Caco-2 (cell line): ENCODE measurements at places on chromosomes 3 and 15. TPM values are rescaled to one million over a fixed set of nuclear protein-coding genes. Genes with fewer than 3 reads are reported as not detected.

The CLRN1 gene
- total RNA-seq: not detected in 2 replicates

The PAQR9 gene
- not detected in 2 replicates for total RNA-seq

The ARIH1 gene
- total RNA-seq: 116 and 126 TPM in 2 replicates

The AMIGO3 gene
- not detected in 2 replicates for total RNA-seq

DNA sequence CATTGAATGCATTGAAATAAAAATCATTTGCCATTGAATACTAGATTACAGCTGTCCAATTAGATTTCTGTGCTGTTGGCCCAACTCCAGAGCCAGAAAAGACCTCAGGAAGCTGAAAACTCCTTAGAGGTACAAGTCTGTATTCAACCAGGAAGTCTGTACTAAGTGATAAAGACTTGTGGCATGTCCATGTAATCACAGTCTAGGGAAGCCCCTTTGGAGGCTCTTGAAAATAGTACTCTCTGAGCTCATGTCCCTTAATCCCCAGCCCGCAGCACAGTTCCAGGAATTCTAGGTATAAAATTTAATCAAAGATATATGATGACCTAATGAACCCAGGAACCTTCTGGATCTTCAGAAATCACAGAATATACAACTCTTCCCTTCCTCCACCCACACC is 279.4 kb downstream of the RSL24D1 start:
- no peak for DNase-seq
- H3K27me3 ChIP-seq: no peaks in the 10 kb centered on the region
- no peaks in the 10 kb centered on the region for H3K4me1 ChIP-seq
- no peak overlapping the region for H3K27ac ChIP-seq

DNA sequence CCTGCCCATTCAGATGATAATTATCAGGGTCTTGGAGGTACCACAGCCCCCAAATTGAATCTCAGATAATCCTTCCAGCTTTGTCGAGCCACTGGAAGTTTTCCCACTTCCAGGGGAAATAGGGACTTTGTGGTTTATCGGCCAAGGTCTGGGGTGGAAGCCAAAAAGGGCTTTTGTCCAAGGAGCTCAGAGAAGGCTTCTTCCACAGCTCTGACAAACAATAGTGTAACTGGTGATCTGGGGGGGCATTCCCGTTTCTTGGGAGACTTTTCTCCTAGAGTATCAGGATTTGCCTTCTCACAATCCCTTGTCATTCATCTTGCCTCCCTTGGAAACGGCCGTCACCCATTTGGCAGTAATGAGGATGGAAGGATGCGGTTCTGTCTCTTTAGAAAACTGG is 18.4 kb downstream of the SRGAP3 start:
- H3K27ac ChIP-seq: no peak overlapping the region
- no peak overlapping the region for H3K4me3 ChIP-seq
- H3K27me3 ChIP-seq: no peaks in the 10 kb centered on the region
- no peaks in the 10 kb centered on the region for H3K36me3 ChIP-seq
- DNase-seq: no peak

DNA sequence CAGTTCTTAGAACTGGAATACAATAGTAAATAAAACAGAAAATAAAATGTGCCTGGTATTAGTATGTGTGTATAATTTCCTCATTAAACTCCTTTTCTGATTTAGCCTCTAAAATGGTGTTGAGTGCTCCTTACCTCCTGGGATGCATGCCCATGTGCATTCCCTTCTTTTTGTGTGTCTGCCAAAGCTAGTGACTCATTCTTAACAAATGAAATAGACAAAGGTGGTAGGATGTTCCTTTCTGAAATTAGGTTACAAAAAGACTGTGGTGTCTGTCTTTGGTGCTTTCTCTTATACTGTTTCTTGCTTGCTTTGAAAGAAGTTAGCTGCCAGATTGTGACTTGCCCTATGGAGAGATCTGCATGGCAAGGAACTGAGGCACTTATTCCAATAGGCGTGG is 623.7 kb downstream of the GRM7 start:
- no peaks in the 10 kb centered on the region for H3K36me3 ChIP-seq
- H3K4me3 ChIP-seq: no peak overlapping the region

- H3K27ac ChIP-seq: no peak overlapping the region
- DNase-seq: no peak
- no peak overlapping the region for H3K4me3 ChIP-seq
- H3K27me3 ChIP-seq: no peaks in the 10 kb centered on the region; the same call in 1 of the 2 replicates
- H3K4me1 ChIP-seq: no peaks in the 10 kb centered on the region
Measured at GRCh38 chr15:74182131-74182530, 8.6 kb downstream of the ISLR start.

DNA sequence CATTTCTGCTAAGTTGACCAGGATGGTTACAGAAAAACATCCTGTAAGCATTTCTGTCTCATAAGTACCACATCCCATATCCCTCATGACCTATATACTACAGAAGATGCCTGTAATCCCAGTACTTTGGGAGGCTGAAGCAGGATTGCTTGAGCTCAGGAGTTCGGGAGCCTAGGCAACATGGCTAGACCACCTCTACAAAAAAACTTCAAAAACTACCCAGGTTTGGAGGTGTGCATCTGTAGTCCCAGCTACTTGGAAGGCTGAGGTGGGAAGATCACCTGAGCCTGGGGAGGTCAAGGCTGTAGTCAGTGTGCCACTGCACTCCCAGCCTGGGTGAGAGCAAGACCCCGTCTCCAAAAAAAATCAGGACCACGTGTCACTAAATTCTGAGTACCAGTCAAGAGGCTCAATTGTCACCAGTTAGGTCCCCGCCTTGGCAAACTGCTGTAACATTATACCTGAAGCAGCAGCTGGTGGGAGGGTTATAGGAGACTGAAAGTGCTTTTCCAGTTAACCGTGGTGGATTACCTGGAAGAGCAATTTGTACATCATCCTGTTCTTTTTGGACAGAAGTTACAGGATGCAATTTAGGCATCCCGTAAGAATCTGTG is 6.2 kb downstream of the RPL32 start:
- DNase-seq: no peak
- no peak overlapping the region for H3K27ac ChIP-seq
- no peak overlapping the region for H3K4me3 ChIP-seq
- peaks cover 18% of the 10 kb centered on the region for H3K36me3 ChIP-seq

GRCh38 chr15:55353025-55353424 is 34.0 kb downstream of the PIGB start:
- peaks cover 16% of the 10 kb centered on the region for H3K4me1 ChIP-seq
- H3K4me3 ChIP-seq: no peak overlapping the region
- no peak for DNase-seq
- no peak overlapping the region for H3K27ac ChIP-seq
- H3K36me3 ChIP-seq: no peaks in the 10 kb centered on the region

DNA sequence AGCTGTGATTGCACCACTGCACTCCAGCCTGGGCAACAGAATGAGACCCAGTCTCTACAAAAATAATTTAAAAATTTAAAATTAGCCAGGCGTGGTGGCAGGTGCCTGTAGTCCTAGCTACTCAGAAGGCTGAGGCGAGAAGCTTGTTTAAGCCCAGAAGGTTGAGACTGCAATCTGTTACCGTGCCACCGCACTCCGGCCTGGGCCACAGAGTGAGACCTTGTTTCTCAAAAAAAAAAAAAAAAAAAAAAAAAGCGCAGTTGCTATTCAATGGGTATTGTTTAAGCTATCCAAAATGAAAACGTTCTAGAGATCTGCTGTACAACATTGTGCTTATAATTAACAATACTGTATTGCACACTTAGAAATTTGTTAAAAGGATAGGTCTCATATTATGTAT is 24.0 kb downstream of the ZNF148 start:
- no peak for DNase-seq
- no peak overlapping the region for H3K27ac ChIP-seq
- H3K36me3 ChIP-seq: no peaks in the 10 kb centered on the region
- H3K27me3 ChIP-seq: no peaks in the 10 kb centered on the region
- no peak overlapping the region for H3K4me3 ChIP-seq

DNA sequence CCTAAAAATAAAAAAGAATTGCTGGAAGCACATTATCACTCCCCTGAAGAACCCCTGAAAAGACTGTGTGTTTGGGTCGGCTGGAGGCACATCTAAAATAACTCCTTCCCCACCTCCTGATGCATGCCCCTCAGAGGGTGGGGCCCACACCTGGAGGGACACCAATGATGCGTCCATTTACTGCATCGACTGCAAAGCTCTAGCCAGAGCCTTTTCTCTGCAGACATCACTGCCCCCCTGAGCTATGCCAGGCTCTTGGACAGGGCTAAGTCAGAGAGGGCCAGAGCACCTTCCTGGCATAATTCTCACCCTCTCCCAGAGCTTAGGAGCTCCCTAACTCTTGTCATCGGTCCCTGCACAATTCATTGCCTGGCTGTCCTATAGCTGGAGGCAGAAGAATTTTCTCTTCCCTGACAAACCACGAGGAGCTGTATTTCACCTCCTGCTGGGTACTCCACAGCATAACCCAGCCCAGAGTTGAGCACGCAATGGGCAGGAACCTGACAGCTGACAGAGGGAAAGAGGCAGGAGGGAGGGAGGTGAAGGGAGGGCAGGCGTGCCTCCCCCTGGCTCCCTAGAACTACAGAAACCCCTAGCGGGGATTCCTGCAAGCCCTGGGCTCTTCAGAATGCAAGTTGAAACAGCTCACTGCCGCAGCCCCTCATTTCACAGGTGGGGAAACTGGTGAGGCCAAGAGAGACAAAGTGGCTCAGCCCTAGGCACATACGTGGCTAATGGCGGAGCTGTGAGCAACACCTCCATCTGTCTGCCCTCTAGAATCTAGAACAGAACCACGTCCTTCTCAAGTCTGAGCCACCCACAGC is 46.6 kb downstream of the XXYLT1 start:
- H3K36me3 ChIP-seq: no peaks in the 10 kb centered on the region
- DNase-seq: no peak
- no peak overlapping the region for H3K4me3 ChIP-seq
- H3K27ac ChIP-seq: no peak overlapping the region
- H3K4me1 ChIP-seq: no peaks in the 10 kb centered on the region

GRCh38 chr15:90020021-90020735 is 19.1 kb downstream of the ZNF710 start:
- no peaks in the 10 kb centered on the region for H3K4me1 ChIP-seq
- no peak for DNase-seq
- H3K36me3 ChIP-seq: no peaks in the 10 kb centered on the region
- H3K4me3 ChIP-seq: no peak overlapping the region
- no peak overlapping the region for H3K27ac ChIP-seq

DNA sequence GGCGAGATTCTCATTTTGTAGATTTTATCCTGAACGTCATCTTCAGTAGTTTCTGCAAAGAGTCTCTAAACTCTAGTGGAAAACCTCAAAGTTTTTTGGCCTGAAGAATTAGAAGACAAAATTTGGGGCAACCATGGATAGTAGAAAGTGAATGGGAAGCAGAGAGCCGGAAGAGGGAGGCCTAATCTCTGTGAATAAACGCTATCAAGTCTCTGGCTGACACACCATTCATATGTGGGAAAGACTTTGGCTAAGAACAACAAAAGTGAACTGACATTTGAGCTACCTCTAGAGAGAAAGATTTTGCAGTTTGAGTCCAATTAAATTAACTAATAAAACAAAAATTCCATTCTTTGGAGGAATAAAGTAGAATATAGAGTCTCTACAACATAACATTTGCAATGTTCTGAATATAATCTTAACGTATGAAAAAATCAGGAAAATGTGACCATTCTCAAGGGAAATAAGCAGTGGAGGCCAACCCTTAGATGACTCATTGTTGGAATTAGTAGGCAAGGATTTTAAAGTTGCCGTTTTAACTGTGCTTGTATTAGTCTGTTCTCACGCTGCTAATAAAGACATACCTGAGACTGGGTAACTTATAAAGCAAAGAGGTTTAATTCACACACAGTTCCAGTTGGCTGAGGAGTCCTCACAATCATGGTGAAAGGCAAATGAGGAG is 184.6 kb downstream of the C3orf38 start:
- H3K4me3 ChIP-seq: no peak overlapping the region
- no peak overlapping the region for H3K27ac ChIP-seq
- DNase-seq: no peak
- no peaks in the 10 kb centered on the region for H3K36me3 ChIP-seq
- H3K27me3 ChIP-seq: no peaks in the 10 kb centered on the region
- H3K4me1 ChIP-seq: no peaks in the 10 kb centered on the region

GRCh38 chr15:58501006-58501405 is 69.2 kb downstream of the LIPC start:
- no peaks in the 10 kb centered on the region for H3K27me3 ChIP-seq
- peaks cover 5% of the 10 kb centered on the region; the same call in 1 of the 2 replicates for H3K4me1 ChIP-seq
- H3K4me3 ChIP-seq: no peak overlapping the region
- peak overlapping the region; percentile 9 for H3K27ac ChIP-seq

DNA sequence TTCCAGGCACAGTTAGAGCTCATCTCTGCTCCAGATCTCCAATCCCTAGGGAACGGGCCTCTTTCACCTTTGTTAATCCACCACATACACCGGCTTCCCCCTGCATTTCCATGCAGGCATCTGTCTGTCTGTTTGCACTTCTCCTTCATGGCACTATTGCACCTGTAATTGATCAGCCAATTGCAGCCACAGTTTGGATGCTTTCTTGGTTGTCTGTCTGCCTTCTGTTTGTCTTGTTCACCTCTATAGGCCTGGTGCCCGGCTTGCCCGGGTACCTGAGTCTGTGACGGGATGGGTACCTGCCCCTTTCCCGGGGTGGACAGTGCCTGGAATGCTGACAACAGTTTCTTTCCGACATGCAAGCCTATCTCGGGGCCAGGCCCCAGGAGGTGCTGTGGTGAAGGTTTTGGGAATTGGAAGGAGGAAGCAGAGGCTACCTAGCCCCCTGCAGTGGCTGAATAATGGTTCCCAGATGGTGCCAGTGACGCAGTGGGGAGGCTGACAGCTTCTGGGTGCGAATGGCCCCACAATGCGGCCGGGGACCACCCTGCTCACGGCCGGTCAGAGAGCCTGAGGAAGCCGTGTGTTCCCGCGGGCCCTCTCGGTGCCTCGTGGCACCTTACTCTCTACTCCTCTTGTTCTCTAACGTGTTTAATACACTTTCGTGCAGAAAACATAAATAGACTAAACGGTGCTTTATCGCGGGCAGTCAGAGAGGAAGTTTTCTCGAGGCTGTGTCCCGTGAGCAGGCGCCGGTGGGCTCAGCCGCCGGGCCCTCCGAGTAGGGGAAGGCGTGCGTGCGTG is 31.3 kb upstream of the RAB6B start:
- no peaks in the 10 kb centered on the region for H3K36me3 ChIP-seq
- no peaks in the 10 kb centered on the region for H3K27me3 ChIP-seq
- no peaks in the 10 kb centered on the region for H3K4me1 ChIP-seq
- no peak overlapping the region for H3K27ac ChIP-seq
